ENCODE measurements at places on chromosomes 6 and 20.
A peak's percentile ranks its signal among the peaks of the same experiment; 100 is the strongest.

- DNase-seq: no peak
These were observed 56.5 kb upstream of the TENT5A start for GRCh38 chr6:81808851-81809570.

DNA sequence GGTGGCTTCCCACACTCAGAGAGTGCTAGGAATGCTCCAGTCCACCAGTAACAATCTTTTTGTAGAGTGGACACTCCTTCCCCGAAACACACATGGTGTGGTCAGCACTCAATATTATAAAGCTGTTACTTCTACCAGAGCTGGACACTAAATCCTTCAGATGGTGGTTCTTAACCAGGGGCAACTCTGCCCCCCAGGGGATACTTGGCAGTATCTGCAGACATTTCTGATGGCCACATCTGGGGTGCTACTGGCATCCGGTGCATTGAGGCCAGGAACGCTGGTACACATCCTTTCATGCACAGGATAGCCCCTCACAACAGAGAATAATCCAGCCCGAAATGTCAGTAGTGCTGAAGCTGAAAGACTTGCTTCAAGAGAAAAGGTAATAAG is 124.4 kb downstream of the NFATC2 start:
- no peak for DNase-seq

- no peak for DNase-seq
These were observed 100.4 kb downstream of the TMEM200A start for GRCh38 chr6:130466052-130466747.

DNA sequence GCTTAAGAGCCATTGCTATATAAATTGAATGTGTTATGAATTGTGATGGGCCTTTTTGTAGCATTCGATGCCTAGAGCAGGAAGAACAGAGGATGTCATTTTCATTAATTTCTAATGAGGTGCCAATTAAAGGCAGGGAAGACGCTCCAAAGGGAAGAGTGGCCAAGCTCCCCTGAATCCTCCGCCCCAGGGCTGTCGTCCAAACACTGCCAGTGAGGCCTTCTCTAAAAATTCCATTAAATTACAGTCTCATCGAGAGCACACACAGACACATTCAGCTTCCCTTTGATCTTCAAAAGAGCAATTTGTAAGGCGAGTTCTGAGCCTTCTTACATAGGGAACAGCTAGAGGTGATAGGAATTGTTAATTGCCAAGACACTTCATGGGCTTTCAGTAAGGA is 300.0 kb downstream of the ZFAND3 start:
- DNase-seq: no peak

DNA sequence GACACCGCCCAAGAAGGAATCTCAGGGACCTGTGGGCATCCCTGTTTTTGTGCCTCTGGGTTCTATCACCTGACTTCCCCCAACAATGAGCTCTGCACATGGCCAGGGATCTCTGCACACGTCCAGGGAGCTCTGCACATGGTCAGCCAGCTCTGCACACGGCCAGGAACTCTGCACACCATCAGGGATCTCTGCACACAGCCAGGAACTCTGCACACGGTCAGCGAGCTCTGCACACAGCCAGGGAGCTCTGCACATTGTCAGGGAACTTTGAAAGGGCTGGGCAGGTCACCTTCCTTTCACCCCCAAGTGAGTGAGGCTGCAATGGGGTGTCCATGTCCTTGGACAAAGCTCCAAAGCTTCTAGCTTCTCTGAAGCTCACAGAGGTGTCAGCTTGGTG is 5.2 kb upstream of the SLCO4A1 start:
- DNase-seq: peak; percentile 72

GRCh38 chr6:6923605-6924004 is 184.2 kb upstream of the RREB1 start:
- DNase-seq: no peak

Data from trophoblast cell (in vitro differentiated cells and primary cell).